Gastroesophageal sphincter (tissue), 4 donors: ENCODE measurements at places on chromosomes 1 and 21. TPM values are rescaled to one million over a fixed set of nuclear protein-coding genes. Genes with fewer than 3 reads are reported as not detected.

DNA sequence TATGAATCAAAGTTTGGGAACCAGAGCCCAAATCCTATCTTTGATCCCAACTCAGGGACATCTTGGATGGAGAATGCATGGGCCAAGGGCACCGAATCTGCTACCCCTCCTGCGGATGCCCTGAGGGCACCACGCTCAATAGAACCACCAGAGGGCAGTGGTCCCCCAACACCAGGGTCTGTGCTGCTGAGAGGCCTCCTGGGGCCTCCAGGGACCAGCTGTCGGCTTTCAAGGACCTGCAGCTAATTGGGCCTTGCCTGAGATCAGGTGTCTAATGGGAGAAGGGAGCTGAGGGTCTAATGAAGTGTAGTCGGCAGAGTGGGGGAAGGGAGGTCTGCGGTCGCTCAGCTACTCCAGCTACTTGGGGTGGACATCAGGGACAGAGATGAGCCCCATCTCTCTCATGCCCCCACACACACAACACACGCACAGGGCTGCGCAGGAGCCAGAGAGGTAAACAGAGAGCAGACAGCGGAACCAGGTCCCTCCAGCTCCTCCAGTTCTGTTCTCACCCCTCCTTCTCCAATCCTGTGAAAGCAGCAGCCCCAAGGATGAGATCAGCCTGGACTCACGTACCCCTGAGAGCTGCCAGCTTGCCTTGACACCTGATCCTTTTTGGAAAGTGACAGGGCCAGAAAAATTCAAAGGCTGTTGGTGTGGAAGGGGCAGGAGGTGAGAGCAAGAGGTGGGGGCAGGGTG lies 34.9 kb upstream of the PPP1R15B start:
- ATAC-seq: peak; percentile 84

DNA sequence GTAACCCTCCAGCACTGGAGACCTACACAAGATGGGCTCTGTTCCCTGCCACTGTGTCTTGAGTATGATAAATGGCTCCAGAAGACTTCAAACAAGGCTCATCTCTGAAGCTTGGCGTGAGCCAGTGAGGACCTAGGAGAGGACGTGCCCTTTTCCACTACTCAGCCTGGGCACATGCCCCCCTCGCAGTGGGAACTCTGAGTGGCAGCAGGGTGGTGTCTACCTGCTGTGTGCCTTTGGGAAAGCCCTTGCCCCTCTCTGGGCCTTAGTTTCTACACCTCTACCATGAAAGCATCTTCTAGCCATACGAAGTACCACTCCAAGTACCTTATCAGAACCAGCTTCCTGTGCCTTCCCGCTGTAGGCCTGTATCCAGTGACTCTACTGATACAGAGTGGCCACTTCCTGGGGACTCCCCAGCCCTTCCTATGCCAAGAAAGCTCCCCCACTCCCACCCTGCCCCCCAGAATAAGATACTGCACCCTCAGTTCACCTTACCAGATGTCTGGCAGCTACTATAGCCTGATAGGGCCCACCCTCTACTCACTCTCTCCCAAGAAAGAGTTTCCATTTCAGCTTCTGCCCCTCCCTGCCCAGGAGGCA lies 3.1 kb upstream of the MOB3C start:
- ATAC-seq: no peak

- peak; percentile 85 for ATAC-seq
Measured at GRCh38 chr1:39540504-39541031, 36.0 kb downstream of the PABPC4 start.

CELA2A gene
- total RNA-seq: not detected

DNA sequence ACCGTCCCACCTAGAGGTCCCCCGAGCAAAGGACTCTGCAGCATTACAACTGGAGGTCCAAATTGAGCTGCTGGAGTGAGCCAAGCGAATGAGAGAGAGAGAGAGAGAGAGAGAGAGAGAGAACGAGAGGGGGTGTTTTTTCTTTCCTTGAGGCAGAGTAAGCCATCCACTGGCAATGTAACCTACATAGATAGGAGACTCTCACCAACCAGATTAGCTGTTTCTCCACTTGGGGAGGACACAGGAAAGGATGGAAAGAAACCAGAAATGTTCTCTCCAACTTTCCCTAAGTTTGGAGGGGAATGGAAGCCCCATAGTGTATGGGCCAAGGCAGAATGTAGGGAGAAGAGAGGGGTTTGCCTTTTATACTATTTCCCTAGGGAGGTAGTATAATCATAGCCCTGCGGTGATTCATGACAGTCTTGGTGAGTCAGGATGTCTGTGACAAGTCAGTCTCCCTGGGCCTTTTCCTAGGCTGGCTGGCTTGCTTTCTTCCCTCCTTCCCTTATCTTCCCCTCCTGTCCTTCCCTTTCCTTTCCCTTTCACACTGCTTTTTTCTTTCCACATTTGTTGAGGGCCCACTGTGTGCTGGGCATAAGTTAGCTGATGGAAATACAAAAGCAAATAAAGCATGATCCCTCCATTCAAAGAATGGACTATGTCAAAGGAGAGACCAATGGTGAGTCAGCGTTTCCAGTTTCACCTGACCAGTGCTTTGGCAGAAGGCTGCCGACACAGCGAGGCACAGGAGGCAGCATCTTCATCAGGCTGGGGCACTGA lies 7.1 kb downstream of the FNDC7 start:
- ATAC-seq: no peak

DNA sequence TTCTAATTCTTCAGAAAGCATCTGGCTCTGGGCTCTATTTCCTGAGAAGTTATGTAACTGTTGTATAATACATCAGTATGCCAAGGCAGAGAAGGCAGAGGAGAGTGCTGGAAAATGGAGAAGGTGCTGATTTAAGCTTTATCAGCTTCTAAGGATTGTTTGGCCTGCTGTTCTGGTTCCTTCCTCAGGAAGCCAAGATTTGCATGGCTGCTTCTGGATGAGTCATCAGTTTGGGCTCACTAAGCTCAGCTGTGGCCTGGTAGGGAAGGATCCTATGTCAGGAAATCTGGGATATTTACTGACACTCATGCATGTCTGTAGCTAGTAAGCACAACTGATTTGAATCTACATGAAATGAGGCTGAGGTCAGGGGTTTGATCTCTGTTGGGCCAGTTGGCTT lies 73.2 kb upstream of the ADGRL4 start:
- ATAC-seq: peak; percentile 48

DNA sequence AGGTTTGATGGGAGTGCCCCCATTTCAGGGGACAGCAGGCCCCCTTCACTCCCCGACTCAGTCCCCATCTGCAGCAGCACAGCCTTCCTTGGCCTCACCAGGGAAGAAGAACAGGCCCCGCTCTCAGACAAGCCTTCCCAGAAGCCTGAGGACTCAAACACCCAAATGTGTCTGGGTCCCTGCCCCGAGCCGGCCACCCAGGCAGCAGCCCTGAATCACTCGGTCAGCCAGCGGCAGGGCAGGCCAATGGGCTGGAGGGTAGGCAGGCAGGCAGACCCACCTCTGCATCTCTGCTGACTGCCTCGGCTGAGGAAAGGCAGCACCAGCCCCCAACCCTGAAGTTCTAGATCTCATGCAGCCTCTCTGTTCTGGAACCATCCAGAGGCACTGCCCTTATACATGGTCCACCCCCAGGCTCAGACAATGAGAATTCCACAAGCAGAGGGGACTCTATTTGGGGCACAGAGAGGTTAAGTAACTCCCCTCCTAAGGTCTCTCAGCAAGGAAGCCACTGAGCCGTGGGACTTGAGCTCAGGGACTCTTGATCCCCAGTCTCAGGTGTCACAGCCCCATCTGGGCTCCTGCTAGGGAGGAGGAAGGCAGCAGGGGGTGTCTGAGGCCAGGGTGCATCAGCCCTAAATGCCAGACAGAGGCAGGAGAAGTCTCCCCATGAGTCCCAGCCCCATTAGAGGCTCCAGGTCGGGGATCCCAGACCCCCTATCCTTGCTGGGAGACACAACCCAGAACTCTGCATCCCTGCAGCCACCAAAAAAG lies 33.2 kb upstream of the RUNX3 start:
- no peak for ATAC-seq

GRCh38 chr1:114025609-114026401 lies 46.5 kb downstream of the OLFML3 start:
- no peak for ATAC-seq

- no peak for ATAC-seq
Measured at GRCh38 chr1:30721812-30722537, 1.4 kb downstream of the MATN1 start.

ASAP3 gene
- 33.3 TPM for total RNA-seq

DNA sequence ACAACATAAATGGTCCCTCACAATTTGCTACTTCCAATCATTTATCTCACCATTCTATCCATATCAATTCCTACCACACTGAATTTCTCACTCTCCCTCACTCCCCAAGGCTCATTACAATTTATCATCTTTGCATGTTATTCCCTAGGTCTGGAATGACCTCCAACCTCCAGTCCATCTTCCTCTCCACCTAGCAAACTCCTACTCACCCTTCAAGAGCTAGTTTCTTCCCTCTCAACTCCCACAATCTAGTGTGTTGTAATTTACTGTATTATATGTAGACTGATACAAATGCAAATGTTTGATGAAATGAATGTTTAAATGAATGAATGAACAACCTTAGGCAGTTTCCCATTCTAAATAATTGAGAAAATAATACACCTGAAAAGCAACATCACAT lies 3.6 kb downstream of the TUT4 start:
- no peak for ATAC-seq

- ATAC-seq: no peak
Measured at GRCh38 chr1:58340185-58340584, 206.3 kb downstream of the OMA1 start.

GRCh38 chr1:198909973-198910372 lies 271.1 kb downstream of the PTPRC start:
- ATAC-seq: no peak

- ATAC-seq: no peak
Measured at GRCh38 chr1:47967864-47968555, 29.2 kb downstream of the TRABD2B start.

DNA sequence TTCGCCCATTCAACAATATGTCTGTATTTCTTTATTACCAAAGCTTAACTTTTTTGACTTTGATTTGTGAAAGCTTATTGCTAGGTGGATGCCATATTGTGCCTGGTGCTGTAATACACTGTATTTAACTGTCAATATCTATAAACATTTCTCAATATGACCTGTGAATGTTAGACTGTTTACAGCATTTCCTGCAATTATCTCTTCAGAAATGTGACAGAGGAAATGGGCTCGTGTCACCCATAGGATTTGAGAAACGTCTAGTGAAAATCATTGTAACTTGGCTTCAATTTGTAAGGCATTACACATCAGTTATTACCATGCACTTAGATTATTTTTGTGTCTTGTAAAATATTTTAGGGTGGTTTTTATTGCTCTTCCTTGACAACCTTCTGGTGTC lies 237.8 kb upstream of the ADGRL2 start:
- no peak for ATAC-seq

DNA sequence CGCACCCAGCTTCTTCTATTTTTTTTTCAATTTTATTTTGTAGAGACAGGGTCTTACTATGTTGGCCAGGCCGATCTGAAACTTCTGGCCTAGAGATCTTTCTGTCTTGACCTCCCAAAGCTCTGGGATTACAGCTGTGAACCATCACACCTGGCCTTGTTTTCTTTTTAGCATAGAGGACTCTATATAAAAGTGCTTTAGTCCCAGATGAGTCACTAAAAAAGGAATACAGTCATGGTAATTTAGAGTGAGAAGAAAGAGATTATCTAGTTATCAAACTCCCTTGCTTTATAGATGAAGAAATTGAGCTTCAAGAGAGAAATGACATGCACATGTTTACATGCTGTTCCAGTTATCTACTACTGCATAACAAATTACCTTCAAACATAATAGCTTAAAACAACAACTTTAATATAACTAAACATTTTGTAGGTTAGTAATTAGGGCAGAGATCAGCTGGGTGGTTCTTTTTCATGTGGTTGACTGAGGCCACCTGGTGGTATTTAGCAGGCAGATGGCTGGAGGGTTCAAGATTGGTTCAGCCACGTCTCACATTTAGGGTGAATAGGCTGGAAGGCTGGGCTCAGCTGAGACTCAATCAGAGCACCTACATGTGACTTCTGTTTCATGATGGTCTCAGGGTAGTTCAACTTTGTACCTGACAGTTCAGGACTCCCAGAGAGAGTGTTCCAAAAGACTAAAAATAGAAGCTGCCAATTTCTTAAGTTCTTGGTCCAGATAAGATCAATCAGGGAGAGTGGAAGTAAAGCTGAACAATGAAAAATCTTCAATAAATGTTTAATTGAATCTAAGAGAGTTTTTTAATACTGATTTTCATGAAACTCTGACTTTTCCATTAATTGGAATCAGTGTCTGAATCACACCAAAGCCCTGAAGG lies 16.9 kb upstream of the MTF2 start:
- ATAC-seq: no peak

- no peak for ATAC-seq
Measured at GRCh38 chr1:235553112-235553551, 48.9 kb upstream of the B3GALNT2 start.

GRCh38 chr1:77513839-77514763 lies 168.4 kb downstream of the ZZZ3 start:
- ATAC-seq: no peak

ZNF496 gene
- 37.3 TPM for total RNA-seq

DNA sequence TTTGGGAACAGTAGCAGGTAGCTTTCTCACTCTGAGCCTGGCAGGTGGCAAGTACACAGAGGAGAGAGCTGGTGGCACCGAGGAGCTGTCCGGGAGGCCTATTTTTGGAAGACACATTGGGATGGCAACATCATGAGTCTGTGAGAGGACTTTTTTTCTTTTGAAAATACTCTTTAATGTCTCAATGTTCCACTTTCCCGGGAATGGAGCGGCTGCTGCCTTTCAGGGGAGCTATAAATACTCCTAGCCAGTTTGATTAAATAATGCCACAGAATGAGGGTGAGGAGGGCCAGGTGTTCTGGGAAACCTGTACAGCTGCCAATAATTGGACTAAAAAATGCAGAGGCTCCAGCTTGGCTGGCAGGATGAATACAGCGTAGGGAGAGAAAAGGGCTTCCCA lies 93.3 kb upstream of the COG2 start:
- ATAC-seq: no peak

- no peak for ATAC-seq
Measured at GRCh38 chr1:59142311-59143132, 154.4 kb upstream of the FGGY start.

- ATAC-seq: no peak
Measured at GRCh38 chr1:3495776-3496745, 41.6 kb downstream of the ARHGEF16 start.

DNA sequence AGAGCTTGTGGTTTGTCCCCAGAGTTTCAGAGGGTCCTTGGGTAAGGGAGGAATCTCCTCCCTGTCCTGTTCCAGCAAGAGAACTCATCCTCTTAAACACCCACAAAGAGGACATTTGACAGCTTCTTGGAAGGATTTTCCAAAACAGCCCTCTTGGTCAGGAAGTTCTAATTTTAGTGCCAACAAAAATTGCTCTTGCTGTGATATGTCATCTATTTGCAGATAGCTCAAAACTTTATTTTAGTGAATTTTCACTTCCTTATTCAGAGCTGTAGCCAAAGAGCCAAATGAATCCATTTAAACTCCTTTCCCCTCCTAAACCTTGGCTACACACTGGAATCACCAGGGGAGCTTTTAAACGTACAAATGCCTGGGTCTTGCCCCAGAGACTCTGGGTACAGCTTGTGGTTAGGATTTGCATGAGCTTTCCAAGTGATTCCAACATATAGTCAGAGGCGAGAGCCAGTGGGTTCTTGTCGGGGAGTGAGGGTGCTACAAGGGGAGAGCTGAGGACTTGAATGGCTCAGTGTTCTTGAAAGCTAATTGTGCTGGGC lies 11.8 kb upstream of the RASSF5 start:
- ATAC-seq: no peak
